ENCODE measurements at places on chromosomes 7 and 10.

GRCh38 chr10:116984202-116984990, 20.6 kb downstream of the SHTN1 start:
- no peak for DNase-seq

- DNase-seq = no peak
Measured at GRCh38 chr10:132900211-132900756, 42.1 kb downstream of the CFAP46 start.

GRCh38 chr10:97533888-97534287, 35.2 kb downstream of the UBTD1 start:
- no peak for DNase-seq

DNA sequence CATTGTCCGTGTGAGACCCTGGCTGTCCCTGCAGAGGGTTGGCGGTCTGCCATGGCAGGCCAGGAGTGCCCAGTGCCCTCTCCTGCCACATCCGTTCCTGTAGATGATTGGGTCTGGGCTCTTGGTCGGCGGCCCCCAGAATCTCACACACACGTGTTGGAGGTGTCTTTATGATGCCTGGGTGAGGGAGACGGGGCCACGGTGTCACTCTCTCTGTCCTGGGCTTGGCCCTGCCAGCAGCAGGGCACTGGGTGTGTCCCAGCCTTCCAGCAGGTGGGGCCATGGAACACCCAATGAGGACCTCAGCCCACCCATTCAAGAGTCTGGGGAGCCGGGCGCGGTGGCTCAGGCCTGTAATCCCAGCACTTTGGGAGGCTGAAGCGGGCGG, 30.2 kb downstream of the UNC5B start:
- no peak for DNase-seq

- no peak for DNase-seq
Measured at GRCh38 chr7:114148779-114149178, 230.0 kb upstream of the PPP1R3A start.

DNA sequence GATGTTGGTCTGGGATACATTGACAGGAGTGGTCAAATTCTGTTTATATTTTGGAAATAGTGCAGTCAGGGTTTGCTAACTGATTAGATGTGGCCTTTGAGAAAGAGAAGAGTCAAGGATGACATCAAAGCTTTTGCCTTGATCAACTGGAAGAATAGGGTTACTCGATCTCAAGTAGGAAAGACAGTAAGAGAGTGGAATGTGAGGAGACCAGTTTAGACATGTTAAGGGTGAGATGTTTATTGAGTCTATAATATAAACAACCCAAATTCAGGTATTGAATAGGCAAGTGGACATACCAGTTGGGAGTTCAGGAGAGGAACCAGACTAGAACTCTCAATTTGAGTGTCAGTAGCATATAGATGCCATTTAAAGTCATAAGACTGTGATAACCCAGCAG, 1.9 kb upstream of the ANKRD7 start:
- no peak for DNase-seq

DNA sequence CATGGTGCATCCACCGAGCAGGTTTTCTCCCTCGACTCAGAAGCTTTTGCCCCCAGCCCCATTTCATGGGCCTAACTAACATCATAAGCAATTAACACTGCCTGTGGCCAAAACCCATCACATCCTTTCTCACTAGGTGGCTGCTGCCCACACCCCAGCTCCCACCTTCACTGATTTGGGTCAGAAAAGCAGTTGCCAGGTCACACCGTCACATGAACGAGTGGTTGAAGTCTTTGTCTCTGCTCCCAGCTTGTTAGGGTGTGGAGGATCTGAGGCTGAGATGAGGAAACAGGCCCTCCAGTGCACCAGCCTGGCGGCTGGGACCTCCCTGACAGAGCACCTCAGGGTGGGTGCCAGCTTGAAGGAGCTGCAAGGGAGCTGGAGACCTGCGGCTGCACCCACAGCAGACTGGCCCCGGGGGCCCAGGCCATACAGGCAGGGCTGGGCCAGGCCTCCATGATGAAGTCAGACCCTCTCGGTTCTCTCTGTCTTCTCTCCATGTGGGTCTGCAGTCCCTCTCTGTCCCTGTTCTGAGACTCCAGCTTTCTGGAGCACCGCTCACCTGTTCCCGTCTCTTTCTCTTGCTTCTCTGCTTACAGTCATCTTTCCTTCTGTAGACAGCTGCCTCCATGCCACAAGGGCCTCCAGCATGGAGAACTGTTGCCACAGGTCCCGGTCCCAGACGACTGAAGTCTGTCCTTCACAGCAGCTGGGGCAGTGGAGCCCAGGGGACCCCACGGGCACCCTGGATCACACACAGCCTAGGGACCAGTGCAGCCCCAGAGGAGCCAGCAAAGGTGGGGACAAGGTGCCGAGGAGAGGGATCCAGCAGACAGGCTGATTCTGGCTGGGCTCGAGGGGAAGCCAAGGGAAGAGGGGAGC, 13.8 kb upstream of the INPP5A start:
- no peak for DNase-seq

GRCh38 chr10:373015-373414, 237.8 kb downstream of the ZMYND11 start:
- no peak for DNase-seq

- no peak for DNase-seq
Measured at GRCh38 chr7:36607721-36608095, 116.6 kb downstream of the AOAH start.

DNA sequence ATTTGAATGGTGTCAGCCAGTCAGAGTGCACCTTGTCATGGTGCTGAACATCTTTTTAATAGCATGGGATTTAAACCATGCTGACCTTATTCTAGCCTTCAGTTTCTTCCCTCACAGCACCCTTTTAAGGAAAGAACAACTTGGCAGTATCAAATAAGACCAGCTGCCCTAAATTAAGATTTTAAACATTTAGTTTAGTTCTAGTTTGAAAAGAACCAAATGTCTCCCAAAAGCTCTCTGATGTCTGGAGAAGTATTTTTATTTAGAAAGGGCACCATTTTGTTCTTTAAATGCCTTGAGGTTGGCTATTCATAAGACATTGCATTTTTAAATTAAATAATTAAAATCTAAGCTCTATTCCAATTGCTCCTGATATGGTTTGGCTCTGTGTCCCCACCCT, 121.1 kb downstream of the CCDC3 start:
- no peak for DNase-seq

- DNase-seq = no peak
Measured at GRCh38 chr7:69635555-69636185, 37.4 kb downstream of the AUTS2 start.

DNA sequence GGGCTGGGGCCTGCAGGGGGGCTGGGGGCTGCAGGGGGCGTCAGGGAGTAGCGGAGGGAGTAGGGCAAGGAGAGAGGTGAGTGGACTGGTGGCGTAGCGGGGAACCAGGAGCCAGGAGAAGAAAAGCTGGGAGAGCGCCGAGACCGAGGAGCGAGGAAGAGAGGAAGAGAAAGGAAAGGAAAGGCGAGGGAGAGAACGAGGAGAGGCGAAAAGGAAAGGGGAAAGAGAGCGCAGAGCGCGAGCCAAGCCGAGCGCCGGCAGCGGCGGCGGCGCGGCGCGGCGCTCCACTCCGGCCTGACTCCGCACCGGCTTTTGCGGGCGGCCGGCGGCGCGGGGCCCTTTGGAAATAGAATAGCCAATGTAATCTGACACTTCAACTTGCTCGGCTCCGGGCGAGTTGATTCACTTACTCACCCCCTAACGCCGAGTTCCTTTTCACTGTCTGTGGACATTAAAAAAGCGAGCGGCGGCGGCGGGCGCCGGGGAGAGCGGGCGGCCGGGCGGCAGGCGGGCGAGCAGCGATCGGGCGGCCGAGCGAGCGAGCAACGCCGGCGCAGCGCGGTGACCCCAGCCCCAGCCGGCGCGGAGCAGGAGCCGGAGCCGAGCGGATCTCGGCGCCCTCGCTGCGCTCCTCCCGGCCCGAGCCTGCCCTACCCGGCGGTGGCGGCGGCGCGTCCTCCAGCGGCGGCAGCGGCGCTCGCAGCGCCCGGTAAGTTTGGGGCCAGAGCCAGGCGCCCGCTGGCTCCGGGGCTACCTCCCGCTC, at the start of gene ZMIZ1:
Gene ZMIZ1, plus strand, starts transcription at position 405 of the 763 bp plus-strand sequence. CDS start 132,667 bp downstream, outside the sequence.
- DNase-seq = peak; percentile 78

DNA sequence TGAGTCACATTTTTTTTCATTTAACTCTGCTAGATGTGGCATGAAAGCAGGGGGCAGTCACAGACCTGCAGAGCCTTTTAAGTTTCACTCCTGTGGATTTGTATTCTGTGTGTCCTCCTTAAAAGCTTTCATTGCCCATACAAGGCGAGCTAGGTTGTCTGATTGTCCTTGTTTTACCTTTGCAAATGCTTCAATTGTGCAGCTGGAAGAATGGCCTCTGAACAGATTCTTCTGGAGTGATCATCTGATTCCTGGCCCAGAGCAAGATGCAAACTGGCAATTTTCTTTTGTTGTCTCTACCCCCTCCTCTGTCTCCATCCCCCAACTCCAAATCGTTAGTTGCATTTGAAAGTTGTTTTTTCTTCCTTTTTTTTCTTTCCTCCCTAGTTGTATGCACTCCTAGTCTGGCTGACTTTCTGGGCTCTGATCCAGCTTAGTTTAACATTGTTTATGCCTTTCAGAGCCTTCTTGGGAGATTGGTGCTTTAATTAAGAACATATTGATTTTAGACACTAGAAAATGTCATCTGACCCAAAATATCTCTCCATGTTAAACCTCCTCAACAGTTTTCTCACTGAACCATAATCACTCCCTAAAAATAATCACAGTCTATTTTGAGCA, 150.2 kb downstream of the REEP3 start:
- no peak for DNase-seq

DNA sequence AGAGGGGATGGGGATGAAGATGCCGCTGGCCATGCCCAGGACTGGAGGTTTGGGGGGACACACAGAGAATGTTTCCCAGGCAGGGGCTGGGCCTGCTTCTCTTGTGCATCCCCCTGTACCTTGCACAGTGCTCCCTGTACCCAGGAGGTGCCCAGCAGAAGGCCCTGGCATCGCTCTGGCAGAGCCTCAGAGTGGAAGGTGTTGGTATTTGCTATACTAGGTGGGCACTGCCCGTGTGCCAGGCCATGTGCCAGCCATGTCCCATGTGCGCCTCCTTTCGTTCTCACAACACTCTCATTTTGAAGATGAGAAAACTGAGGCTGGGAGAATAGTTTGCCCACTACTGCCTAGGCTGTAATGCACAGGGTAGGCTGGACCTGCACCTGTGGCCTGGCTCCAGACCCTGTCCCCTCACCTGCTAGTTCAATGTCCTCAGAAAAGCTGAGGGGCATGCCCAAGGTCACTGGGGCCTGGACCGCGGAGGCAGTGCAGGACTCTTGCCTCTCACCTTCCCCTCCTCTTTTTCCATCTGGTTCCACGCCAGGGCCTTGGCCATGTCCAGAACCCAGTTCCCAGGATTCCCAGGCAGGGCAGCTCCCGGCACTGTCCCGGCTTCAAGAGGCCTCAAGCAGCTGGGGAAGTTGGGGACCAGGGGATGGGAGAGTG, 64.7 kb downstream of the GOLGA7B start:
- no peak for DNase-seq

DNA sequence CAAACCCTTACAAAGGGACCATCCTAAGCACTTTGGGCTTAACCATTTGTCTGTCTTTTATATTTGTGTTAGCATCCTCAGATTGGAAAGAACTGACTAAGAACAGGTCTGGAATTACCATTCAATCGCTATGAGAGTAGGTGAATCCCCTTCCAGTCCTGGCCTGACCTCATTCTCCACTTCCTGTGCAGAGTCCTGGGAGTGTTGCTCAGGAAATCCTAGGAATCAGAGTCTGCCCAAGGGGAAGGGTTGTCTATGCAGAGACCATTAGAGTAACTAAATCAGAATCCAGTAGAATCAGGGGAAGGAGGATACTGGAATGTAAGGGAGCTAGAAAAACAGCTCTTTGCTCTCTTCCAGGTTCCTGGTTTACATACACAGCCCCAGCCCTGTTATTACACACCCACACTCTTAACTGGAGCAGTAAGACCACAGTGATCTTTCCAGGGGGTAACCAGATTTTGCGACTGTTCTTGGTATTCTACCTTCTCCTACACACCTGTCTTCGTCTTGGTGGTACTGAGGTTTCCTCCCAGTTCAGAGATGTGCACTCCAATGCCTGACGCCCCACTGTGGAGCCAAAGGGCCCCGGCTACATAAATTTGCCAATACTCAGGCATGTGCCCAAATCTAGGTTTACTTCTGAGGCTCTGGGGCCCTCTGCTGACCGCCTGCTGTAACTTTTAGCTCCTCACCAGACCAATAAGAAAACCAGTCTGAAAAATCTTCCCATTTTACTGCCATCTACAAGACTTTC, 103.7 kb downstream of the RNF216 start:
- DNase-seq = peak; percentile 43

DNA sequence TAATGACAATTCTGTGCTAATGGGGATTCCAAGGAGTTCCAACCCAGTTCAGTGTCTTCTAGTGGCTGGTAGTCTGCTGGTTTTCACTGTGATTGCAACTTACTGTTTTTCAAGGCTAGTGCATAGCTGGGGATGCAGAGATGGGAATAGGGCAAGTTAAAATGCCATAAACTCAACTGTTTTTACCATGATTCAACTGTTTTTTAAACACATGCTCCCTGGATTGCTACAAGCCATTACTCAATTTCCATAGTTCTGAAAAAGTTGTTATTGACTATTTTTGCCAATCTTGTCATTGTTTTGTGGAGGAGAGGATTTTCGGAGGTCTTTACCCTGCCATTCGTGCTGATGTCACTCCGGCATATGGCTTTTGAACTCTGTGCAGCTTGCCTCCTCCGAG, 245.3 kb downstream of the SUGCT start:
- DNase-seq = no peak

DNA sequence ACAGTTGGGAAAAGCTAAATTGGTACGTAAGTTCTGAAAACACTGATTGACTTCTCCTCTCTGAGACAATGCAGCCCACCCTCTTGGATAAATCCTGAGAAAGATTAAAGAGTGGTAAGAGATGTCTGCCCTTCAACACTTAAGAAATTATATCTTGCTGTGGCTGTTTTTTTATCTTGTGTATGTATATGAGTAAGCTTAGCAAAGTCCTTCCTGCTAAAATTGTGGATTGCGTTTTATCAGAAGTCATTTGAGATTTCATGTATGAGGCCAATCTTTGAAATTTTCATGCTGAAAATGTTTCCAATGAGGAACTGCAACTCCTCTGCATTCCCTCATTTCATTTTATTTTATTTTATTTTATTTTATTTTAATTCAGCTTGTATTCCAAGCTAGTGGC, 106.2 kb upstream of the INHBA start:
- no peak for DNase-seq

GRCh38 chr7:155297517-155298287, at the start of gene INSIG1:
Gene INSIG1 (plus strand): TSS chr7:155297878. CDS start chr7:155298286, 408 bp downstream.
- peak; percentile 87 for DNase-seq

DNA sequence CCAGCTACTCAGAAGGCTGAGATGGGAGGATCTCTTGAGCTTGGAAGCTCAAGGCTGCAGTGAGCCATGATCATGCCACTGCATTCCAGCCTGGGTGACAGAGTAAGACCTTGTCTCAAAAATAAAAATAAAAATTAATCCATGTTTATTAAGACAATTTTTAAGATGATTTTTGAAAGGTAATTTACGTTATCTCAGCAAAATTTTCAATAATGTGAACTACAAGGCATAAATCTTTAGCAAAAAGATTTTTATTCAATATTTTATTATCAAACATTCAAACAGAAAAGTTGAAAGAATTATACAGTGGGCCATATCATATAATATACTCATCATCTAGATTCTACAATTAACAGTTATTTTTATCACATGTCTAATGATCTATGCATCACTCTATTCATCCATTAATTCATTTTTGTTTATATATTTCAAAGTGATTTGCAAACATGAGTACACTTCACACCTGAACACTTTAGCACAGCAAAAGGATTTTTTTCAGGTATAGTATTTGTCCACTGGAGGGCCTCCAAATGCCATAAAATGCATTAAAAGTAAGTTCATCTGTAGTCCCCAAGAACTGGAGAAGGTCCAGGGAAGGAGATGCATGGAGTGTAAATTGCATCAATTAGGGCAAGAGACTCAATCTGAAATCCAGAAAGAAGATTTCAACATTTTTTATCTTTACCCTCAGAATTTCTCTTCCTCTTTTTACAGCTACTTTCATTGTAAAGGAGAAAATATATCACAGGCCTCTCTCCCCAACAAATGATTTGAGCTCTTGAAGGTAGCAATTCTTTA, 38.6 kb upstream of the RSBN1L start:
- DNase-seq = no peak
